ENCODE measurements at places on chromosomes 11 and 22. TPM values are rescaled to one million over a fixed set of nuclear protein-coding genes. Genes with fewer than 3 reads are reported as not detected.

Gene BATF2
- total RNA-seq, result not detected

Gene OR51I1
- total RNA-seq, result not detected

Gene MPST
- 38.3 TPM for total RNA-seq

Gene C1QTNF4
- total RNA-seq, result 0.39 TPM

Gene SEC14L6
- not detected for total RNA-seq

- no peak for DNase-seq
These were observed 117.6 kb downstream of the ARHGAP8 start for GRCh38 chr22:44870021-44870420.

Gene KRTAP5-2
- not detected for total RNA-seq

Gene OR52N4
- total RNA-seq, result not detected

DNA sequence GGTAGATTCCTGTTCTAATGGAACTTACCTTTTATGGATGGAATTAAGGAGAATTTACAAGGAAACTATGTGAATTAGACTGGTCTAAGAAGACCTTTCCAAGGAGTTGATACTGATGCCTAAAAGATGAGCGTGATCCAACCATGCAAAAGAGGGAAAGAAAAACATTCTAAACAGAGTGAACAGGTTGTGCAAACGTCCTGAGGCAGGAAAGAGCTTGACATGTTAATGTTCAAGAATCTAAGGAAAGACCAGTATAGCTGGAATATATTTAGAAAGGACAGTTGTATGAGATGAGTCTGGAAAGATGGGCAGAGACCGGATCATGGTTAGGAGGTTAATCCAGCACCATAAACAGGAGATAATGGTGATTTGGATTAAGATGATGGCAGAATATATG lies 1.3 kb downstream of the DDIAS start:
- DNase-seq, result no peak

Gene NCR3LG1
- total RNA-seq, result 0.13 TPM

DNA sequence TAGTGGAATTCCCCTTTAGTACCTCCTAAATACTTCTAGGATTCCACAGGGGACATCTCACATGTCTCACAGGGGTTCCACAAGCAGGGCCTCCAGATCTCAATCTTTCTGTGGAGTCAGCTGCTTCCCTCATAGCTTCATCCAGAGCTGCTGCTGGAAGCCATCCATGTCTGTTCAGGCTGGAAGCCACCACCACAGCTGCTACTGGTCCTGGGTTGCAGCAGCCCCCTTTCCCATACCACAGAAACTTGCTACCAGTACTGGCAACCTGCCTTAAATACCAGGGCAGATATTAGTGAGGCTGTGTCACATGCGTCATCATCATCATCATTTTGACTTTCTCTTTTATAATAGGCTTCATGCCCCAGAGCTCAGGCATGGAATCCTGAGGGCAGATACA lies 242.7 kb upstream of the NCAM1 start:
- DNase-seq, result no peak

Gene TYMP
- total RNA-seq, result 12.6 TPM

- no peak for DNase-seq
These were observed 16.1 kb downstream of the POU2AF1 start for GRCh38 chr11:111362887-111363411.

- peak; percentile 47 for DNase-seq
These were observed 79.7 kb upstream of the KCNQ1OT1 start for GRCh38 chr11:2779499-2779980.

Gene APLNR
- not detected for total RNA-seq

GRCh38 chr11:115712296-115712695 lies 208.1 kb upstream of the CADM1 start:
- no peak for DNase-seq

Gene SCN2B
- not detected for total RNA-seq

DNA sequence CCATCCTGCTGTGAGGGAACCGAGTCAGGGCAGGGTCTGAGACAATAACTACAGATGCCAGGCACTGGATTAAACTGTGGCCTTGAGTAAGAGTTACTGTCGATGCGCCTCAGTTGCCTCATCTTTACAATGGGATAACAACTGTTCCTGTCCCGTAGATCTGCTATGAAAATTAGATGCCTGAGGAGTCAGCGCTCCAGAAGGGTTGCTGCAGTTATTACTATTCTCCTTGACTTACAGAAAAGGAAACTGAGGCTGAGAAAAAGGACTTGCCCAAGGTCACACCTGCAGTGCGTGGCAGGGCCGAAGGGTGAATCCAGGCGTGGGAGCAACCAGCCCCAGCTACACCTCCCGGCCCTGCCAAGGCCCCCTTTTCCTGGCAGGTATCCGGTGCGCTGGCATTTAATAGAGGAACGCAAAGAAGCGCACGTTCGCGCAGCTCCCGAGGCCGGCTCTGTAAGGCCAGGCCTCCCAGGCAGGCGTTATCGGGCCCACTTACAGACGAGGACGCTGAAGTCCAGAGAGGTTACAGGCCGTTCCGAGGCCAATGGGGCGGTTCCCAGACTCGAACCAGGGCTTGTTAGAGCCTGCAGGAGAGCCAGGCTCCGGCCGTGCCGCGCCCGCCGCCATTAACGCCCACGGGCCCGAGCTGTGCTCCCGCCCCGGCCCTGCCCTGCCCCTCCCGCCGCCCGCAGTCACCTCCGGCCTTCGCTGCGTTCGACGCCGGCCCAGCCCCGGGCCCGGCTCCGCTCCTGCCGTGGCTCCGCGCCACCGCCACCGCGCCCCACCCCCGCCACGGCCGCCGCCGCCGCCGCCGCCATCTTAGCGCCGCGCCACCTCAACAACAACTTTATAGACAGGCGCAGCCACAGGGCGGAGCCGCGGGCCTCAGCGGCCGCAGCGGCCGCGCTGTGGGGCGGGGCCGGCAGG lies at the start of gene C11orf68:
TSS of gene C11orf68 (minus strand) at position 852 of the 930 bp plus-strand sequence. CDS start at position 821, 31 bp downstream.
- DNase-seq, result peak; percentile 64

- DNase-seq, result no peak
These were observed 79.7 kb upstream of the WNT7B start for GRCh38 chr22:46056546-46057245.

Gene TP53I11
- 55.3 TPM for total RNA-seq

DNA sequence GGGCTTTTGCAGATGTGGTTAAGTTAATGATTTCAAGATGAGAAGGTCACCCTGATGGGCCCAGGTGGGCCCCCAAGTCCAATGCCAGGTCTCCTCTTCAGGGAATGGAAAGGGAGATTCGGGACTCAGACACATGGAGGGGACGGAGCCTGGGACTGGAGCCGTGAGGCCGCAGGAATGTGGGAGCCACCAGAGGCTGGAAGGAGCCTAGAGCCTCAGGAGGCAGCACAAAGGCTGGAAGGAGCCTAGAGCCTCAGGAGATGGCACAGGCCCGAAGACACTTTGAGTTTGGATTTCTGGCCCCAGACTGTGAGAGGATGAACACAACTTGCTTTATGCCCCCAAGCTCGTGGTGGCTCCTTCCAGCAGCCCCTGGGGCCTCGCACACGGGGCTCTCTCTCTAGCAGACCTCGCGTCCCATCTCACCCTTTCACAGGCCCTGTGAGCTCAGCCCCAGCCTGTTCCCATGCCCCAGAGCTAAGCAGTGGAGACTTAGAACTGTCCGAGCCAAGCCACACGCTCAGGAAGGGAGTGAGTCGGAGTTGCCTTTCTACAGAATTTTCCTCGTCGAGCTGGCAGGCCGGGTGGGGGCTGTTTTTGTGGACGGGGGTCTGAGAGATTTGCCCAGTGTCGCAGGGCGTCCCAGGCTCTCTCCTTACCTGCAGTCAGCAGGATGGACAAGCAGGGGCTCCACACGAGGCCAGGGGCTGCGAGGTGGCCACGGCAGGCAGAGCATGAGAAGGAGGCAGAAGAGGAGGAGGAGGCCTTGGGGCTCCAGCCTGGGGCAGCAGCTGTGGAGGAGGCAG lies 937.6 kb downstream of the BRD1 start:
- no peak for DNase-seq

GRCh38 chr11:46457659-46458424 lies 66.3 kb upstream of the CHRM4 start:
- DNase-seq, result no peak

- DNase-seq, result peak; percentile 54
These were observed 15.0 kb downstream of the RHOD start for GRCh38 chr11:67071420-67072284.

Gene GLB1L2
- total RNA-seq, result not detected

- peak; percentile 44 for DNase-seq
These were observed 531.7 kb downstream of the BRD1 start for GRCh38 chr22:49295851-49296560.

- peak; percentile 40 for DNase-seq
These were observed 1.1 kb downstream of the JHY start for GRCh38 chr11:122883646-122883979.

DNA sequence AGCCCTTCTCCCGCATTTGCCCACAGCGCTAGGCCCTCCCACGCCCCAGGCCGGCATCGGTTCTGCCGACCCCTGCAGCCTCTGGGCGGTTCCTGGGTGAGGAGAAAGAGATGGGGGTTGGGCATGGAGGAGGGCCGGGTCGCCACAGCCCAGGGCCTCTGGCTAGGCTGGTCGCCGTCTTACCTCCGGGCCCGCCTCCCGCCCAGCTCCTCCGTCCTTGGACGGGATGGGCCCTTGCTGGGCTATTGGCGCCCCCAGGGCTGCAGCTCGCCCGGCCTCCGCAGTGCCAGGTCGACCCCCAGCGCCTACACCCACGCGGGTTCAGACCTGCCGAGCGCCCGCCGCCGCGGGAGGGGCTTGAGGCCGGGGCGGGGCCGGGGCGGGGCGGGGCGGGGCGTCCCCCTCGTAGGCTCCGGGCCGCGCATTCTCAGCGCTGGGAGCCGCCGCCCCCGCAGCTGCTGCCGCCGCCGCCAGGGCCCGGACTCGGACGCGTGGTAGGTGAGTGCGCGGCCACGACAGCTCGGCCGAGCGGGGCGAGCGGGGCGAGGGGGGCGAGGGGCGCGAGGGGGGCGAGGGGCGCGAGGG lies at the start of gene CD151:
TSS of gene CD151 (plus strand) at position 424 of the 585 bp plus-strand sequence. CDS start 3,118 bp downstream, outside the sequence.
- DNase-seq, result no peak

DNA sequence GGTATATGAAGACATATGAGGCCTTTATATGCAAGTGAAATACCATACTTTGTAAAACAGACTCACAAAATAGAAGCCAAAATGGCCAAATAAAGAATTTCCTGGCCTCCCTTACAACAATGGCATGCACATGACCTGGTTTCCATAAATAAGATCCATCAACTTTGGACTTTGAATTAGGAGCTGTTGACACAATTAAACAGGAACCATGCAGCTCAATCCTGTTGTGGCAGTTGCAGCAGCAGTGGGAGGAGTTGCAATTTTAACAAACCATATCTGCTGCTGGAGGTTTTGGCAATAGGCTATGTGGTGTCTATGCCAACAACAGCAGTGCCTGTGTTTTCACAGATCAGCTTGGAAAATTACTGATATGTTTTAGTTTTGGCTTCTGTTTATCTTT lies 818.6 kb downstream of the FAM181B start:
- DNase-seq, result no peak

Gene OR2AG2
- not detected for total RNA-seq

- peak; percentile 74 for DNase-seq
These were observed 21.4 kb upstream of the EHF start for GRCh38 chr11:34599406-34599945.

DNA sequence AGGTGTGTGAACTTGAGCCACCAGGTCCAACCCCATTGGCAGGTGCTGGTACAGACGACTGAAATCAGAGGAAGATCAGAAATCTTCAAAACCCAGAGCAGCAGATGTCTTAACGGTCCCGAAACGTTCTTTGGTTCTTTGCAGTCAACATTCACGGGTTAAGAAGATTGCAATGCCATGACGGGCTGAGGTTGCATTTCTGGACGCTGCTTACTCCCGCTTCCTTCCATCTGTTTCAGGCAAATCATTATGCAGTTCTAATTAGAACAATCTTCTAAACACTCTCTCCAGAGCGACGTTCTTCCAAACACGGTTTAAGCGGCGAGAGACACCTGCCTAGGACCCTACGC lies 492 bp upstream of the LUZP2 start:
- DNase-seq, result no peak

Gene ARHGAP8
- not detected for total RNA-seq

GRCh38 chr11:61787928-61788491 lies 4.4 kb downstream of the TMEM258 start:
- DNase-seq, result no peak

DNA sequence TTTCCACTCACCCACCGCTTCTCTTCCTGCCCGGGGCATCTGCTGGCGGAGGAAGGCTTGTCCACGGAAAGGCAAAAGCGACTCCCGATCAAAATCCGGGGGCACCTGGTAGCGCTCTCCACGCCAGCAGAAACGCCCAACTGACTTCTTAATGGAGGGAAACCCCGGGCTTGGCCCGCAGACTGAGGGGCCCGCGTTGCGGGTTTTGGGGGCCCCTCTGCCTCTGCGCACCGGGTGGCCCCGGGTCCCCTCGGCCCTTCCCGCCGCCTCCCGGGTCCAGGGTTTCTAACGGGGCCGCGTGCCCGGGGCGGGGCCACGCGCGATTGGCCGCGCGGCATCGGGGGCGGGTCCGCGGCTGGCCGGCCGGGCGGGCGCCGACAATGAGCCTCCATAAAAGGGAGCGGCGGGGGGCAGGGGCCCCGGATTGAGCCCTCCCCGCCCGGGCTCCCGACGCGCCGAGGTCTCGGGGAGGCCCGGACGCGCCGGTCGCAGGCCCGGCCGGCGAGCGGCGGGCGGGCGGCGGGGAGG lies at the start of gene SPINDOC:
TSS of gene SPINDOC (plus strand) at position 422 of the 528 bp plus-strand sequence. CDS start 231 bp downstream, outside the sequence.
- peak; percentile 90 for DNase-seq

DNA sequence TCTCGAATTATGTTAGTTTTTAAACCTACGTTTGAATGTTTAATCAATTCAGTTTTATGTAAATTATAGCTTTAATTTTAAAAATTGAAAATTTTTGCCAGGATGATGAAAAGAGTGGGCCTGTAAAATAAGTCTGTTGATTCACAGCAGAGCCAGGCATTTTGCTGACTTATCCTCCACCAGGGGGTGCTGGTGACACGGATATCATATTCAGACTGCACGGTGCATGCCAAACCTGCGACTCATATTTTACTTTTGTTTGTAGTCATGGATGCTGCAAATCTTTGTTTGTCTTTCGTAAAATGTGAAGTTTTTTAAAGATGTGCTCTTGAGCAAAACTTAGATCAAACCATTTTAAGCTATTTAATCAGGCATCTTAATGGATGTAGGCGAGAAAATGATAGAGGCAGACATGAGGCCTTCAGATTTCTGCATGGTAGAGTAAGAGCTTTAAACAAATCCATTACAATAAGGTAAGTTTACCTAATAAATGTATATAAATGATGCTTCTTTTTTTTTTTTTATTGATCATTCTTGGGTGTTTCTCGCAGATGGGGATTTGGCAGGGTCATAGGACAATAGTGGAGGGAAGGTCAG lies 3.6 kb upstream of the OR8B3 start:
- peak; percentile 71 for DNase-seq

- peak; percentile 48 for DNase-seq
These were observed 199.3 kb downstream of the PGR start for GRCh38 chr11:100930185-100930778.

DNA sequence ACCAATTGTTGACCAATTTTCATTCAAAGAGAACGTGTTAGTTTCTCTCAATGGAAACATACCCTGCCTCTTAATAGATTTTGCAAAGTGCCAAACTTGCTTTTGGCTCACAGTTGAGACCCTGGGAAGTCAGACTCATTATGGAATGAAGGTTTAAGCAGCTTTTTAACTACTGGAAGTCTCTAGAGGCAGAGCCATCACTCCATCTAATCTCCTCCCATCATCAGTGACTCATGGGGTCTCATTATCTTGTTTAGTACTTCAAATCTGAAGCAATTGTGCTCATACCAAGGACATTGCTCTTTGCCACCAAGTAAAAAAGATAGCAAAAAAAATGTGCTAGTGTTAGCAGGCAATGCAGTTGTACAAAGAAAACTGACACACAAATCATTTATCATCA lies 537.1 kb upstream of the LRRC4C start:
- no peak for DNase-seq

Data from SJSA1 (cell line).